Daoy (cell line): ENCODE measurements at places on chromosomes 5 and 9. TPM values are rescaled to one million over a fixed set of nuclear protein-coding genes. Genes with fewer than 3 reads are reported as not detected.

Gene OR2K2
- not detected in 2 replicates for total RNA-seq

Gene PCDHGC4
- 0.18 and 0.23 TPM in 2 replicates for total RNA-seq

Gene SLC36A2
- not detected in 2 replicates for total RNA-seq

Gene ST8SIA4
- total RNA-seq = 0.09 and 2.1 TPM in 2 replicates

Gene INSL6
- total RNA-seq = not detected in 2 replicates

Gene SGTB
- total RNA-seq = 7.7 and 9.9 TPM in 2 replicates

Gene C9orf43
- 0.54 and 1.4 TPM in 2 replicates for total RNA-seq

GRCh38 chr5:31965227-31965626 is 208.9 kb downstream of the GOLPH3 start:
- no peak for DNase-seq

DNA sequence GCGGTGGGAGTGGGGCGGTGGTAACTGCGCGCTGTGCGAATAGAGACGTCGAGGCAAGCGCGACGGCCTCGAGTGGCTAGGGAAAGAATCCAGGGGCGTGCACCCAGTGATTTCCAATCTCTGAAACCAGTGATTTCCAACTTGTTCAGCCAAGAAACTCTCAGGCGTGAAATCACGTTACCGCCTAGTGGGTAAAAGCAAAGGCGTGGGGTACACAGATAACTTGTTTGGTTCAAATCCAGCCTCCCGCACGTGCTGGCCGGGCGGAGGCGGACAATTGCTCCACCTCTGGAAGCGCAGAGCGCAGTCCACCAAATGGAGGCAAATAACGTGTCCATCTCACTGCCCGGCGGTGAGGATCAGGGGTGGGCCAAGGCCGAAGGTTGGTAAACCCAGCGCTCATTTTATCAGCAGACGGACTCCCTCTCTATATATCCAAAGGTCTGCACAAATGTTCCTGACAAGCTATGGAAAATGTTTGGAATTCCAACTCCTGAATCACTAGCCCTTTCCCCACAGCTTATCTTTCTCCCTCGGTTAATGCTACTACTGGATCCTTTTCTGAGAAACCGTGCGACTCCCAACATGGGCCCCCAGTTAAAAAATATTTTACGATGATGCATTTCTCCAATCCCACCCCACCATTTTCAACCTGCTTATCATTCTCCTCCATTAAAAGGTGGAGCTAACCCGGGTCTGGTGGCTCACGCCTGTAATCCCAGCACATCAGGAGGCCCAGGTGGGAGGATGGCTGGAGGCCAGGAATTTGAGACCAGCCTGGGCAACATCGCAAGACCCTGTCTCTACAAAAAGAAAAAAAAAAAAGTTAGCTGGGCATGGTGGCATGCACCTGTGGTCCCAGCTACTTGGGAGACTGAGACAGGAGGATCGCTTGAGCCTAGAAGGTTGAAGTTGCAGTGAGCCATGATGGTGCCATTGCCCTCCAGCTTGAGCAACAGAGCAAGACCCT is 950 bp upstream of the FNBP1 start:
- no peak for DNase-seq

GRCh38 chr9:72949244-72949582 is 3.6 kb downstream of the ALDH1A1 start:
- DNase-seq = no peak

DNA sequence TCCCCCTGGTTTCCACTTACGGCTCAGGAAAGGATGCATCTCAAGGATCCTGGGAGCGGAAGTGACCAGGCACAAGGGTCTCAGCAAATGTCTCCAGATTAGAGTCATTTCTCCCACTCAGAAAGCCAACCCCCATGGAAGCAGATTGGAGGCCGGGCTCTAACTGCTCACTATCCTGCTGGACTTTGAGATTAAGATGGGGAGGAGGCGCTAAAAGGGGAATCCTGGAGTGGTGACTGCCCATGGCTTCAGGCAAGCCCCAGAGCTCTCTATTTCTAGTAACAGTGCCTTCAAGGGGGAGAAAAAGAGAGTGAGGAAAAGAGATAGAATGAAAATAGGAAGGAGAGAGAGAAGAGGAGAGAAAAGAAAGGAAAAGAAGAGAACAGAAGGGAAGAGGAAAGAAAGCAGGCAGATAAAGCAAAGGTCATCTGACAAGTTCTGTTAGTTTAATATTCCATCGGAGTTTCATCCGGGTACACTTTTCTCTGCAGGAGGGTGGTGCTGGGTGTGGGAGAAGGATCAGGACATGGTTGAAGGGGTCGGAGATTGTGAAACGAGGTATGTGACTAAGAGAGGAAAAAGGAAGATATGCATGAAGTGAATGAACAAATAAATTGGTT is at the start of gene AGXT2:
TSS of gene AGXT2 (minus strand) at position 165 of the 620 bp plus-strand sequence. CDS start at position 108, 57 bp downstream.
- no peak for DNase-seq

GRCh38 chr5:95822043-95822541 is 434 bp downstream of the GLRX start:
- DNase-seq = peak; percentile 69

- DNase-seq = no peak
Measured at GRCh38 chr5:42760426-42760825, 3.8 kb downstream of the CCDC152 start.

GRCh38 chr9:131485728-131486422 is 16.8 kb upstream of the POMT1 start:
- DNase-seq = no peak

GRCh38 chr9:105291938-105292337 is 47.5 kb downstream of the SLC44A1 start:
- DNase-seq = no peak

- no peak for DNase-seq
Measured at GRCh38 chr5:178194026-178194425, 6.9 kb upstream of the GMCL2 start.

GRCh38 chr5:137146402-137146890 is 352.7 kb downstream of the SPOCK1 start:
- peak; percentile 96 for DNase-seq

- peak; percentile 76 for DNase-seq
Measured at GRCh38 chr5:149381986-149382338, 2.9 kb upstream of the IL17B start.

DNA sequence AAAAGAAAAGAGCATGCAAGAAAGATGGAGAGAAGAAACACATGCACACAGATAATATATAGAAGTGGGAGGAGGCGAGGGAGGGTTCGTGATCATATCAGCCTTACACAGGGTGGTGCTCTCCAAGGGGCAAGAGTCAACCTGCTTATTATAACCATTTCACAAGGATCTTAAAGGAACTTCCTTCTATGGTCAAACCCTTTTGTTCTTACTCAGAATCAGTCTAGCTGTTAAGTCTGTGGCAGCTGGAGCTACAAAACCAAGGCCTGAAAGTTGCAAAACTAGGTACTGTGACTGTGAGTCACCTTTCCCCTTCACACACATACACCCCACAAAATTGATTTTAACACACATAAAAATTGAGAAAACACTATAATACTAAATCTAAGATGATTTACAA is 18.5 kb upstream of the ERMP1 start:
- DNase-seq = peak; percentile 27

GRCh38 chr5:15539951-15540350 is 40.0 kb downstream of the FBXL7 start:
- no peak for DNase-seq

- DNase-seq = no peak
Measured at GRCh38 chr5:111626473-111627148, 114.3 kb upstream of the STARD4 start.

DNA sequence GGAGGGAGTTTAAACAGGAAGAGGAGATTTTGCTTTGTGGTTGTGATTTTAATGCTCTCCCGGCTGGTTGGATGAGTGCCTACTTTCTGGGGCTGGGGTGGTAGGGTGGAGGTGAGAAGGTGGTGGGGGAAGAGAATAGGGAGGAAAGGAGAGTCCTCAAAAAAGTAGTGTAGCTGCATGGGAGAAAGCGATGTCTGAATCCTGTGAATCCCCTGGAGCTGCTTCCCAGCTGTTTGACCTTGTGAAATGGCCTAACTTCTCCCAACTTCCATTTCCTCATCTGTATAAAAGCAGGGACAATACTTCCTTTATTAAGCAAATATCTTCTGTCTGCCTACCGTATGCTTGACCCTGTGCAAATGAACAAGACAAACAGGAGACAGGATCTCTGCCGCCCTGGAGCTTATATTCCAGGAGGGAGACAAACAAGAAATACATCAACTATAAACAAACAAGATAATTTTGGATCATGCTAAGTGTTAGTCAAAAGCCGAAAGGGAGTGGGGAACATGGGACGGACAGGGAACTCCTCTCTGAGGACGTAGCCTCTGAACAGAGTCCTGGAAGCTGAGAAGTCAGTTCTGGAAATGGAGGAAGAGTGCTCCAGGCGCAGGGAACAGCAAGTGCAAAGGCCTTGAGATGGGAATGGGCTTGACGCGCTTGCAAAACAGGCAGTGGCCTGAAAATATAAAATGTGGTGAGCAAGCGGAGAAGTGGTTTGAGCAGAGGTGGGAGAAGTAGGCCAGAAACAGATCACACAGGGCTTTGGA is 103.5 kb downstream of the SPRY4 start:
- DNase-seq = peak; percentile 48

DNA sequence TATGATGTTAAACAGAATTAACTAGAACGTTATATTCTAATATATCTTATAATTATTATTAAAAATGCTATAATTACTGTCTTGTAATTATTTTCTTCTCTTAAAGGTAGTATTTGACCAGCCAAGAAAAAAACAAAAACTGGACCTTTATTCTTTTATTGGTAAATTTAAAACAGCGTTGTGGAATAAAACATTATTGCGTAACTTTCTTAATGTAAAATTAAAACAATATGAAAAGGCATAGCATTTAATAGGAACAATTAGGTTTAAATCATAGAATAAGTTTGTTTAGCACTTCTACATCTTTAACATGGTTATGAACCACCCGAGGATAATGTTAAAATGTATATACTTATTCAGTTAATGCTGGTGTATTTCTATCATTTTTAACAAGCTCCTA is 574.5 kb upstream of the CDH18 start:
- DNase-seq = no peak

DNA sequence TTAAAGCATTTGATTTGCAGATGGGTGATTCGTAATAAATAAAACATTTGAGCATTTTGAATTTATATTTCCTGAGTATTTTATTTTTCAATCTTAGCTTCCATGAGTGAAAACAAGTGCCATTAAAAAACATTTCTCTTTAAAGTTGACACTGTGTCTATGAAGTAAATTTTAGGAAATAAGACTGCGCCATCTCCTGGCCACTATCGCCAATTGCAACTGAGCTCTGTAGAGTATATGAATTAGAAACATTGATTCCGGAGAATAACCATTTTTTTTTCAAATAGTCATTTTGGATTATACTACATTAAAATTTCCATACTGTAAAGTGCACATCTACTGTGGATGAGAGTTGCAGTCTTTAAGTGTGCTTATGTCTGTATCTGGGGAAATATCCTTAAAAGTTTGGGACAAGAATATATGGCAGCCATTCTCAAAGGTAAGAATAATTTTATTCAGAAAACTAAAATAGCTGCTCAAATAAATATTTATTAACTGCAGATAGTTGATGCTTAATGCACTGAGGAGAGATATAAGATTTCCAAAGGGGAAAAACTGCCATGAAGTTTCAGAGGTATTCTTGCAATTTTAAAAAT is 5.9 kb downstream of the DMRTA1 start:
- DNase-seq = no peak
